Placental pericyte (primary cell): ENCODE measurements at places on chromosomes 3 and 15. TPM values are rescaled to one million over a fixed set of nuclear protein-coding genes. Genes with fewer than 3 reads are reported as not detected.

ARHGAP31 gene
- 6.8 and 19.5 TPM in 2 replicates for total RNA-seq

LINGO1 gene
- not detected in 2 replicates for total RNA-seq

SEMA6D gene
- total RNA-seq: 25.8 and 28.2 TPM in 2 replicates

COL6A5 gene
- under 0.01 and 0.14 TPM in 2 replicates for total RNA-seq

ADAMTSL3 gene
- 0.22 TPM in 1 of 2 replicates, not detected in the other for total RNA-seq

HYAL1 gene
- 1.1 TPM in 2 replicates for total RNA-seq

KIF15 gene
- 0.66 and 14.7 TPM in 2 replicates for total RNA-seq

LXN gene
- total RNA-seq: 15.5 and 32.6 TPM in 2 replicates

SLCO3A1 gene
- 0.44 and 1.9 TPM in 2 replicates for total RNA-seq

LRTM1 gene
- total RNA-seq: not detected in 2 replicates

TP63 gene
- under 0.01 TPM in 1 of 2 replicates, not detected in the other for total RNA-seq

LTF gene
- 0.14 TPM in 1 of 2 replicates, not detected in the other for total RNA-seq

OR5K2 gene
- not detected in 2 replicates for total RNA-seq

TNK2 gene
- 6.8 and 11.6 TPM in 2 replicates for total RNA-seq

MAP3K13 gene
- 10.1 and 11.7 TPM in 2 replicates for total RNA-seq

DPPA4 gene
- not detected in 2 replicates for total RNA-seq

GOLGA8G gene
- not detected in 2 replicates for total RNA-seq

SCN11A gene
- under 0.01 TPM in 2 replicates for total RNA-seq

RPL32 gene
- total RNA-seq: 338 and 975 TPM in 2 replicates

PLCH1 gene
- 0.44 and 4.6 TPM in 2 replicates for total RNA-seq

VIPR1 gene
- 1.3 and 2.0 TPM in 2 replicates for total RNA-seq

AGBL1 gene
- not detected in 2 replicates for total RNA-seq

TUSC7 gene
- not detected in 2 replicates for total RNA-seq

NRROS gene
- total RNA-seq: 1.3 and 2.0 TPM in 2 replicates

CPN2 gene
- total RNA-seq: not detected in 2 replicates

TOPAZ1 gene
- not detected in 2 replicates for total RNA-seq

FURIN gene
- 72.0 and 142 TPM in 2 replicates for total RNA-seq

GABRR3 gene
- not detected in 2 replicates for total RNA-seq

ARRDC4 gene
- 2.8 and 3.9 TPM in 2 replicates for total RNA-seq

CHRFAM7A gene
- 0.22 TPM in 1 of 2 replicates, not detected in the other for total RNA-seq

CKMT1B gene
- not detected in 2 replicates for total RNA-seq

LRRIQ4 gene
- 0.14 TPM in 1 of 2 replicates, not detected in the other for total RNA-seq

PAK6 gene
- under 0.01 TPM in 1 of 2 replicates, not detected in the other for total RNA-seq

PRSS50 gene
- total RNA-seq: not detected in 2 replicates

FBXO40 gene
- total RNA-seq: not detected in 2 replicates

MYL3 gene
- 0.22 TPM in 1 of 2 replicates, not detected in the other for total RNA-seq

BOC gene
- total RNA-seq: 3.1 and 4.9 TPM in 2 replicates

CATSPER2 gene
- 0.72 and 1.5 TPM in 2 replicates for total RNA-seq

MANF gene
- total RNA-seq: 91.8 and 678 TPM in 2 replicates

SPTSSB gene
- total RNA-seq: not detected in 2 replicates

CASR gene
- not detected in 2 replicates for total RNA-seq

PCOLCE2 gene
- 0.57 and 5.9 TPM in 2 replicates for total RNA-seq

SLC12A1 gene
- not detected in 2 replicates for total RNA-seq

KNG1 gene
- not detected in 2 replicates for total RNA-seq

GORASP1 gene
- total RNA-seq: 44.9 and 60.6 TPM in 2 replicates

KIF7 gene
- 12.7 and 12.9 TPM in 2 replicates for total RNA-seq

CCDC9B gene
- 41.1 and 58.1 TPM in 2 replicates for total RNA-seq

SCAANT1 gene
- not detected in 2 replicates for total RNA-seq

DNASE1L3 gene
- total RNA-seq: not detected in 2 replicates

GOLGA8N gene
- 0.88 and 1.0 TPM in 2 replicates for total RNA-seq
